T-helper 17 cell (primary cell): ENCODE measurements at places on chromosomes 6 and 20. TPM values are rescaled to one million over a fixed set of nuclear protein-coding genes. Genes with fewer than 3 reads are reported as not detected.

DNA sequence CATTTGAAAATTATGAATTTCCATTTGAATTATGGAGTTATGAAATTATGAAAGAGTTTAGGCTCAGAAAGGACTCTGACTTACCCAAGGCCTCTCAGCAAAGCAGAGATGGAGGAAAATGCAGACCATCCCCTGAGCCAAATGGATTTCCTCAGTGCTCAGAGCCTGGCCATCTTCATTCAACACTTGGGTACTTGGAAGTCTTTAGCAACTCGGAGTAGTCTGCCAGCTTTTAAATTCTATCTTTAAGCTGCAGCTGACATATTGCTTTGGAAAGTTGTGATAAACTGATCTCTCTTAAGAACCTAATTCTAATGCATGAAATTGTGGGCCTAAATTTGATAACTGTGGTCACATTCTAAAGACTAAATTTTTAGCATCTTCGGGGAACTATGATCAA, 315.4 kb downstream of the SAMD5 start:
- no peak for DNase-seq
- H3K27ac ChIP-seq = no peak overlapping the region
- no peaks in the 10 kb centered on the region for H3K27me3 ChIP-seq

DNA sequence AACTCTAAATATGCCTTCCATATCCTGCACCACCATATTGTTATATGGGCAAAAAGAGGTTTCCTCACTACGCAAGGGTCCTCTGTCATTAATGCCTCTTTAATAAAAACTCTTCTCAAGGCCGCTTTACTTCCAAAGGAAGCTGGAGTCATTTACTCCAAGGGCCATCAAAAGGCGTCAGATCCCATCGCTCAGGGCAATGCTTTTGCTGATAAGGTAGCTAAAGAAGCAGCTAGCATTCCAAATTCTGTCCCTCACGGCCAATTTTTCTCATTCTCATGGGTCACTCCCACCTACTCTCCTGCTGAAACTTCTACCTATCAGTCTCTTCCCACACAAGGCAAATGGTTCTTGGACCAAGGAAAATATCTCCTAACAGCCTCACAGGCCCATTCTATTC, 30.3 kb upstream of the ZBTB22 start:
- H3K4me3 ChIP-seq = no peak overlapping the region
- peak overlapping the region; percentile 82 for H3K27ac ChIP-seq
- H3K27me3 ChIP-seq = no peaks in the 10 kb centered on the region

Gene PTK6
- 0.80 TPM for total RNA-seq

Gene STX11
- total RNA-seq = 16.1 TPM

Gene OR12D3
- total RNA-seq = not detected

DNA sequence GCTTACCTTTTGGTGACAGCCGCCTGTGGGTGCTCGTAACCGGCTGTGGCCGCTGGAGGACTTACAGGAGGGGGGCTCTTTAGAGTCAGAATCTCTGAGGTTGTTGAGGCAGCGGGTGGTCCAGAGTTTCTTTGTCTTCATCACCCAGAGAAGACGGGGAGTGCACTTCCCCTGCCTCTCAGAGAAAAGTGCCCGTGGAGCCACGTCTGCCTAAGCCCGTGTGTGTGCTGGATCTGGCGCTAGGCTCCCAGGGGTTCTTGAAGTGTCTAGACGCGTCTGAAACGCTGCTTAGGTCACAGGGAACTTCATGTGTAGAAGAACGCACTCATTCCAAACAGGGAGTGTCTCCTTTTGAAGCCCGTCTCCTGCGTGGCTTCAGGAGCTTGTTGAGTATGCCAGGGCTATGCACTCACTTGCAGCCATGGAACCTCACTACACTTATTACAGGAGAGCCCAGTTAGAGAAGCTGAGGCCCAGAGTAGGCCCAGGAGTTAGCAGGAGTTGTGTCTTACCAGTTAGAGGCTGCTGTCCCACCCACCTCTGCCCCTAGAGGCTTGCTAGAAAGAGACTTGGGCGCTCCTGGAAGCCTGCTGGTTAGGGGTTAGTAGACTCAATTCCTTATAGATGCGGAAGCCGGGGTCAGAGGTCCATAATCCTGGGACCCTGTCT, 1.3 kb downstream of the LSM14B start:
- peaks cover 42% of the 10 kb centered on the region for H3K4me1 ChIP-seq
- no peaks in the 10 kb centered on the region for H3K27me3 ChIP-seq
- H3K27ac ChIP-seq = peak overlapping the region; percentile 86
- DNase-seq = no peak
